ENCODE measurements at places on chromosomes 11 and 22. TPM values are rescaled to one million over a fixed set of nuclear protein-coding genes. Genes with fewer than 3 reads are reported as not detected.

GRCh38 chr11:132444911-132445310, 1074.5 kb downstream of the NTM start:
- no peaks in the 10 kb centered on the region for H3K27me3 ChIP-seq
- no peak overlapping the region for H3K4me3 ChIP-seq
- no peaks in the 10 kb centered on the region for H3K4me1 ChIP-seq
- H3K27ac ChIP-seq, result no peak overlapping the region
- no peaks in the 10 kb centered on the region for H3K36me3 ChIP-seq
- DNase-seq, result no peak

PC gene
- total RNA-seq, result 9.3 TPM

DNA sequence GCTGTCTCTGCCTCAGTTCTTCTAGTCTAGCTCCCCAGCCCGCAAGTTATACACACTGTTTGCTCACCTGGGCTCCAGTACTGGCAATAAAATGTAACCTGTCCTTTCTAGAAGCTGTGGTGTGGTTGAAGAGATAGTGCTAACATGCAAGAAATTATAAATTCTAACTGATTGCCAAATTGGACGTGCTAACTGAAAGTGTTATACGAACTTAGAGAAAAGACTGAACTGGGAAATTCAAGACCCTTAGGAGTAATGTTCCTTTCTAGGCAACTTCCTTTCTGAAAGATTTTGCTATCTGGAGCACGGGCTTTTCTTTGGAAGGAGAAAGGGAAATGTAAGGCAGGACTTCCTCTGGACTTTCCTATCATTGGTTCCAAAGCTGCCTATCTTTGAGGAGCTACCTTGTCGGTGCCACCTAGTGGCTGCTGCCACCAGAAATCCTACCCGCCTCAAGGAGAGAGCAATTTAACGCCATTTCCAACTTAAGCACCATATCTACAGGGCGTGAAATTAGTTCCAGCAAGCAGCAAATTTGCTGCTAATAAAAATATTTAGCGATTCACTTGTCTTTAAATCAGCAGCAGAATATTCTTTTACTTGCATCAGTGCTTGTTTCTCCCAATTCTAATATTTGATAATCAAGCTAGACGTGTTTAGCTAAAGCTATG, 12.7 kb upstream of the TMEM218 start:
- no peaks in the 10 kb centered on the region for H3K4me1 ChIP-seq
- DNase-seq, result peak; percentile 64
- H3K27ac ChIP-seq, result no peak overlapping the region
- H3K36me3 ChIP-seq, result no peaks in the 10 kb centered on the region
- no peak overlapping the region for H3K4me3 ChIP-seq

GRCh38 chr22:49586244-49586748, 241.4 kb downstream of the BRD1 start:
- no peaks in the 10 kb centered on the region for H3K27me3 ChIP-seq
- no peak overlapping the region for H3K27ac ChIP-seq
- no peak for DNase-seq
- no peaks in the 10 kb centered on the region for H3K36me3 ChIP-seq

DNA sequence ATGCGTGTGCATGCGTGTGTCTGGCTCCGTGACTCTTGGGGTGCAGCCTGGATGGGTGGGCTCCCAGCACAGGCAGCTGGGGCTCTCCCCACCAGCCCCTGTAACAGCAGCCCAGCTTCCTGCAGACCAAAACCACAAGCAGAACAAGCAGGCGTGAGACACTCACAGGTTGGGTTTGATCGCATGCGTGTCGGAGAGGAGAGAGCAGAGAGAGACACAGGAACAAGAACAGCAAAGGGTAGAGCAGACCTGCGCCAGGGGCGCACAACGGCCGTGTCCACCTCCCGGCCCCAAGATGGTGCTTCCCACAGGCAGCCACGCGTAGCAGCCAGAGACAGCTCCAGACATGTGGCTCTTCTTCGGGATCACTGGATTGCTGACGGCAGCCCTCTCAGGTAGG, at the start of gene CD6:
TSS of gene CD6 (plus strand) at position 161 of the 400 bp plus-strand sequence. CDS start at position 347, 186 bp downstream.
- DNase-seq, result no peak
- no peaks in the 10 kb centered on the region for H3K4me1 ChIP-seq
- no peaks in the 10 kb centered on the region for H3K36me3 ChIP-seq
- no peak within 1 kb of the TSS for H3K27ac ChIP-seq

RFPL2 gene
- not detected for total RNA-seq

SPTBN2 gene
- total RNA-seq, result 3.3 TPM

IL10RA gene
- 11.4 TPM for total RNA-seq

GRCh38 chr11:61004180-61004611, 32.7 kb downstream of the CD6 start:
- no peak for DNase-seq
- H3K27ac ChIP-seq, result no peak overlapping the region
- H3K4me1 ChIP-seq, result no peaks in the 10 kb centered on the region
- H3K36me3 ChIP-seq, result no peaks in the 10 kb centered on the region

GAL3ST1 gene
- 0.33 TPM for total RNA-seq

DNA sequence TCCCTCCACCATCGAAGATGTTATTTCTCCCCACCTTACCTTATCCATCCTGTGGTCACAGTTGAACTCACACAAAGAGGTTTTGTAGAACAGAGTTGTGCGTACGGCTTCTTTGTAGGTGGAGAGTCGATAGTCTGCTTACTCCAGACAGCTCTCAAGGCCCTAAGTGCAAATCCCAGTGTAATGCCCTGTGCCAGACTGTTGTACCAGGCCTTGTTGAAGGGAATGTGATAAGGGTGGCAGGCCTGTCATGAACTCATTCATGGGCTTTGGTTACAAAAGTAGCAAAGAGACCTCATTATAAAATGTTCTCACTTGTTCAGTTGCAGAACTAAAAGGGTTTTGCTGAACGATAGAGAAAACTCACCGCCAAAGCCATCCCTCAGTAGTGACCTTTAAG, 288.7 kb upstream of the CADM1 start:
- no peaks in the 10 kb centered on the region for H3K36me3 ChIP-seq
- no peak overlapping the region for H3K27ac ChIP-seq
- no peaks in the 10 kb centered on the region for H3K27me3 ChIP-seq
- no peaks in the 10 kb centered on the region for H3K4me1 ChIP-seq
- H3K4me3 ChIP-seq, result no peak overlapping the region
- DNase-seq, result no peak

- no peaks in the 10 kb centered on the region for H3K36me3 ChIP-seq
- H3K4me3 ChIP-seq, result no peak overlapping the region
- H3K27ac ChIP-seq, result no peak overlapping the region
- no peak for DNase-seq
- no peaks in the 10 kb centered on the region for H3K27me3 ChIP-seq
Measured at GRCh38 chr11:76744186-76745043, 38.7 kb upstream of the TSKU start.

DNA sequence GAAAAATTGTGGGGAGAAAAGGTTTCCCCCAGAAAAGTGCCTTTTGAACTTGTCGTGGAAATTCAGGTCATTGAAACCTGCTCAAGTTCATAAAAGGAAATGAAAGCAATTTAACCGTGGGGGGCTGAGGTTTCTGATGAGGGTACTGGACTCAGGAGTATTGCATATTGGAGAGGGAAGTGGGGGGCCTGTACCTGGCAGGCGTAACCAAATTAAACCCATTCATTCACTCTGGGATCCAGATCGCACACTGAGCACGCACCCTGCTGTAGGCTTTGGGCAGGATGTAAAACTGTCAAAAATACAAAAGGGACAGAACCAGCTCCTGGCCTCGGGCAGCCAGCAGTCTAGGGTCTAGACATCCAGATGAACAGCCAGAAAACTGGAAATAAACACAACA, 1517.4 kb downstream of the BRD1 start:
- H3K4me3 ChIP-seq, result no peak overlapping the region
- DNase-seq, result peak; percentile 18
- no peaks in the 10 kb centered on the region for H3K4me1 ChIP-seq
- H3K27ac ChIP-seq, result no peak overlapping the region

SLC25A45 gene
- total RNA-seq, result 2.6 TPM

DNA sequence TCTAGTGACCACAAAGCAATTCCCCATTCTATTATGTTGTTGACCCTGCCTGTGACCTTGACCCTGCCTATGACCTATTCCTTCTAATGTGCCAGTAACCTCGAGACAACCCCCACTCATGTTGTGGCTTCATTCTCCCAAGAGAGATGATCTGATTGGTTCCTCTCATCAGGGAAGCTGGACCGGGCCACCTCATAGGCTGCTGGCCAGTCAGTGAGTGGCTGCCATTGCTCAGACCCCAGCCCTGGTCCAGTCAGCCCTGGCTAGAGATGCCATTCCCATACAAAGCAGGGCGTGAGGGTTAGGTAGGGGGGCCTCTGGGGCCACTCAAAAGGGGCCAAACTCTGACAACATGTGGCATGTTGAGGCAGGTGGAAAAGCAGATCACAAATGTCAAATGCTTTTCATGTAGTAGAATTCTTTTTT, 11.9 kb downstream of the SLC29A2 start:
- no peak for DNase-seq
- H3K36me3 ChIP-seq, result no peaks in the 10 kb centered on the region
- no peak overlapping the region for H3K27ac ChIP-seq
- H3K4me1 ChIP-seq, result peaks cover 15% of the 10 kb centered on the region

DNA sequence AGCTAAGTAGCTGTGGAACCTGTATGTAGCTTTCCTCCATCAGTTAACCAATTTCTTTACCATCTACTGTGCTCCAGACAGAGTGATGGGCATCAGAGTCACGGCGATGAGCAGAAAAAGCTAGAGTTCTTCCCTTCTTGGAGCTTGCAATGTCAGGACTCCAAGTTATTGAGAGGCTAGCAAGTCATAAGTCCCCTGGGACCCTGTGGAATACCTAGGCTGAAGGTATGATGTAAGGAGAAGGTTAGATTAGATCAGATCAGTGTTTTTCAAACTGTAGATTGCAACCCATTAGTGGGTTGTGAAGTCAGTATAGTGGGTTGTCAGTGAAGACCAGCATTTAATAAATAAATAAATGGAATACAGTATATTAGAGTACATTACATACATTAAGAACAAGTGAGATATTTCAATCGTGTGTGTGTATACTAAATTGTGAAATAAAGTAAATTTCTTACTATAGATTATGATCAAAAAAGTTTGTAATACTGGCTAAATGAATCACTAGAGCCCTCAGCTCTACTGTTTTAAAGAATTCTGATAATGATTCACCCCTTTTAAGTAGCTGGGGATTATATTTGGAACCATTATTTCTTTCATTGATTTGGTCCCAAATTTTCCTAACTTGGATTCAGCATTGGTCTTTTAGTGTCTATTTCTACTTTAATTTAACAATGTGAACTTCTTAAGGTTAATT, 52.3 kb downstream of the RASSF10 start:
- DNase-seq, result no peak
- H3K27ac ChIP-seq, result no peak overlapping the region
- H3K4me3 ChIP-seq, result no peak overlapping the region
- no peaks in the 10 kb centered on the region for H3K36me3 ChIP-seq
- H3K27me3 ChIP-seq, result no peaks in the 10 kb centered on the region

OR4D9 gene
- total RNA-seq, result not detected

CTNND1 gene
- 58.2 TPM for total RNA-seq

GRCh38 chr22:35834061-35834460, 116.4 kb downstream of the APOL5 start:
- H3K27me3 ChIP-seq, result no peaks in the 10 kb centered on the region
- no peaks in the 10 kb centered on the region for H3K4me1 ChIP-seq
- H3K36me3 ChIP-seq, result no peaks in the 10 kb centered on the region
- no peak overlapping the region for H3K4me3 ChIP-seq
- H3K27ac ChIP-seq, result peak overlapping the region; percentile 79

DNA sequence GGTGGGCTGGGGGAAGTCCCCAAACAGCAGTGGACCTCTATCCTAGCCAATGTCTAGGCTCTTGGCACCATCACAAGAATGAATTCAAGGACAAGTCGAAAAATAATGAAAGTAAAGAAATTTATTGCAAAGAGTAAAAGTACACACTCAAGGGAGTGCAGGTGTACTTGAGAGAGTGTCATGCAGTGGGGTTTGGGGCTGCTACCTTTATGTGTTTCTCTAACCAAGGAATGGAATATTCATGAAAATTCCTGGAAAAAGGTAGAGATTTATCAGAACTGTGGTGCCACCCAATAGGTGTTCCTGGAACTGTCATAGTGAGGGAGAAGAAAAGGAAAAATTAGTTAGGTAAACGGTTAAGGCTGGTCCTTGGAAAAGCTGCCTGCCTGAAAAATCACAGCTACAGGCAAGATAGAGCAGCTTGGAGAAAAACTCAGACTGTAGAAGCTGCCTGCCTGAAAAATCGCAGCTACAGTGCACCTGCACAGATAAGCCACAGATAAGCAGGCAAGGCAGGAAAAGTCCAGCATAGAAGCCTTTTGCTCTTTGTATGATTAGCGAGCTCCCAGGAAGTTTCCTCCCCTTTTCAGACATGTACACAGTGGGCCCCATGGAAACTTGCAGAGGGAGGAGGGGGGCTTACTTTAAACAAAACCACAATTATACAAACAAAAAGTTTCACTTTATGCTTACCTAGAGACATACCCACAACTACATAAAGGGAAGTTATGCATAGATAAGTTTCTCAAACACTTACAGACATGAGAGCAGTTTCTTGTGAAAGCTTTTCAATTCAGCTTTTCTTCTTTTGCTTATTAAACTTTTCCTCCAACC, 71.4 kb upstream of the B3GNT6 start:
- no peak for DNase-seq
- H3K4me3 ChIP-seq, result no peak overlapping the region
- H3K36me3 ChIP-seq, result no peaks in the 10 kb centered on the region
- H3K27ac ChIP-seq, result no peak overlapping the region

DNA sequence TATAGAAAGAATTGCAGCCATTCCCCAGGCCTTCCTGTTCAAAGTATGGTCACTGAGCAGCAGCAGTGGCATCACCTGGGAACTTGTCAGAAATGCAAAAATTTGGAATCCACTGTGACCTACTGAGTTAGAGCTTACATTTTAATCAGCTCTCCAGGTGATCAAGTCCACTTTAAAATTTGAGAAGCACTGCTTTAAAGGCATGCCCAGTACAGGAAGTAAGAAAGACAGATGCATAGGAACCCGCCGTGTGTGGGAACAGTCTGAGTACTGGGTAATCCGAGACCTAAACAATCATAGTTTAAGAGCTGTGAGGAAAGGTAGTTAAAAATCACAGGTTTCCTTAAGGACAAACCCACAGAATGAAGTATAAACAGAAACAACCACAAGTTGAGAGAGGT, 462.4 kb downstream of the RAB38 start:
- no peaks in the 10 kb centered on the region for H3K36me3 ChIP-seq
- H3K4me3 ChIP-seq, result no peak overlapping the region
- DNase-seq, result no peak
- H3K4me1 ChIP-seq, result no peaks in the 10 kb centered on the region
- H3K27me3 ChIP-seq, result no peaks in the 10 kb centered on the region

DNA sequence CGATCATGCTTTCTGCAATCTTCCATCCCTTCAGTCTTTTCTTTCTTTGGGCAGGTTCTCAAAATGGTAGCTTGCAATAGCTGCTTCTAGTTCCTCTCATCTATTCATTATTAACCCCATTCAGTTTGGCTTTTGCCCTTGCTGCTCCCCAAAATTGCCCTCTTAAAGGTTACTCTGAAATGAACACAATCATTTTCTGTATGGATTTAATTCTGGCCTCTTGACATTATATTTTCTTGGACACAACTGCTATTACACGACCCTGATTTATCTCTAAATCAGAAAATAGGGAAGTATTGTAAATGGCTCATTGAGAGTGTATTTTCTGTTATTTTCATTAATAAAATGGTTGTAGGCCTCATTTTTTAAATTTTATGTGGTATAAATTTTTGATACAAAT, at the start of gene ANGPTL5:
TSS of gene ANGPTL5 (minus strand) at position 101 of the 400 bp plus-strand sequence. CDS start 8,613 bp downstream, outside the sequence.
- no peaks in the 10 kb centered on the region for H3K27me3 ChIP-seq
- H3K4me3 ChIP-seq, result peak within 1 kb of the TSS; percentile 74
- H3K27ac ChIP-seq, result peak within 1 kb of the TSS; percentile 81
- H3K36me3 ChIP-seq, result no peaks in the 10 kb centered on the region
- DNase-seq, result no peak
- H3K4me1 ChIP-seq, result peaks cover 23% of the 10 kb centered on the region

- H3K27ac ChIP-seq, result no peak overlapping the region
- H3K36me3 ChIP-seq, result no peaks in the 10 kb centered on the region
- no peak for DNase-seq
- no peak overlapping the region for H3K4me3 ChIP-seq
- no peaks in the 10 kb centered on the region for H3K4me1 ChIP-seq
- no peaks in the 10 kb centered on the region for H3K27me3 ChIP-seq
Measured at GRCh38 chr11:18773104-18773503, 18.5 kb downstream of the PTPN5 start.
